ENCODE measurements at places on chromosomes 11 and 22.
A peak's percentile ranks its signal among the peaks of the same experiment; 100 is the strongest.

GRCh38 chr11:65444314-65445051, 21.9 kb downstream of the NEAT1 start:
- no peak for DNase-seq

DNA sequence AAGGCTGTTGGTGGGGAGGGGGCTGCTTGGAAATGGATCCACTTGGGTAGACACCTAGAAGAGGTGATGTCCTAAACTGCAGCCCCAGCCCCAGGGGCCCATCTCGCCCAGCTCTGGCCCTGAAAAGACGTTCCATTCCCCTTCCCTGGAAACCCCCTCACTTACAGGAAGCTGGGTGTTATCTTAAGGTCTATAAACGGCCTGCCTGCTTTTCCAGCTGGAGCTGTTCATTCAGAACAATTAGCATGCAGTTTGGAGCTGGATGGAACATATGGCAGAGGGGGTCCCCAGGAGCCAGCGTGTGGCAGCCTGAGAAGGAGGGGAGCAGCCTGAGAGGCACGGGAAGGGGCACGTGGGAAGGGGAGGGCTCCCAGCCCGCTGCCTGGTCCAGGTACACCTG, 139.6 kb downstream of the PKNOX2 start:
- no peak for DNase-seq

- peak; percentile 89 for DNase-seq
Observed at GRCh38 chr11:94876645-94877442, 96.5 kb downstream of the CWC15 start.

DNA sequence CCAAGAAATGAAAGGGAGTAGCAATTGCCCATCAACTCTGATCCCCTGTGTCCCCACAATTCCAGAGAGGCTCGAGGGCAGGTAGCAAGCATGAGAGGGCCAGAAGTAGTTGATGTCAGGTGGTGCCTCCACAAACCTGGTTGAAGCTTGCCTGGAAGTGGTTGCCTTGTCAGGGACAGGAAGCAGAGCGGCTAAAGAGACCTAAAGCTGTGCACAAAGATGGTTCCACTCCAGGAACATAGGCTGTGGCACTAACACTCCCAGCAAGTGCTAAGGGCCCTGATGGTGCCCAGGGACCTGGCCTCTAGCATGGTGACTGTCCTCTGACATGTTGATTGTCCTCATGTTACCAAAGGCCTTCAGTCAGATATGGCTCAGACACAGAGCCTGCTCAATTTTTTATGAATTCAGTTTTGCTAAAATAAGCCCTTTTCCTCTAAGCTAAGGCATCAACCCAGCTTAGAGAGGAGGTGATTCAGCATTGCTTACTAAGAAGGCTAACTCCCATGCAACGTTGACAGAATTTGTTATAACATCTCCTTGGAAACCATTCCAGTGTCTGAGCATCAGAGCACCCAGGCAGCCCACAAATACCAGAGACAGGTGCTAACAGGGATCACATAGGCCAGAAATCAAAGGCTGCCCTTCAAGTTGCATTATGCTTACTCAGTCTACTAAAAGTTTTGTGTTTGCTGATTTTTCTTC, 196.3 kb upstream of the ARHGAP20 start:
- DNase-seq: peak; percentile 97
